ENCODE measurements at places on chromosomes 3 and 15.

GRCh38 chr3:4996771-4997291, 17.6 kb downstream of the BHLHE40 start:
- DNase-seq: no peak

DNA sequence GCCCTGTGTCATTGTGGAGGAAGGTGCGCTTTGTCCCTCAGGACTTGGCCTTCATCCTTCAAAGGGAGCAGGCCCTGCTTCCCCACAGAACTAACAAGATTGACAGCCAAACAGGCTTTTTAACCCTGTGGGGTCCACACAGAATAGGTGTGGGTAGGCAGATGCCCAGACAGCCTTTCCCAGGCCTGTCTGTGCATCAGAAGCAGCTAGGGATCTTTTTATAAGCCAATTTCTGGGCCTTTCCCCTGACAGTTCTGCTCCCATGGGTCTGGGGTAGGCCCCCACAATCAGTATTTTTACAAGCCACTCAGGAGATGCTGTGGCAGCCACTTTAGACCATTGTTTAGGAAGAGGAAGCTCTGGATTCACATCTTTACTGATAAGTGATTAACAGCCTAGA, 69.2 kb downstream of the MRPL46 start:
- DNase-seq: no peak

GRCh38 chr3:42110631-42111030, 19.5 kb downstream of the TRAK1 start:
- DNase-seq: no peak

DNA sequence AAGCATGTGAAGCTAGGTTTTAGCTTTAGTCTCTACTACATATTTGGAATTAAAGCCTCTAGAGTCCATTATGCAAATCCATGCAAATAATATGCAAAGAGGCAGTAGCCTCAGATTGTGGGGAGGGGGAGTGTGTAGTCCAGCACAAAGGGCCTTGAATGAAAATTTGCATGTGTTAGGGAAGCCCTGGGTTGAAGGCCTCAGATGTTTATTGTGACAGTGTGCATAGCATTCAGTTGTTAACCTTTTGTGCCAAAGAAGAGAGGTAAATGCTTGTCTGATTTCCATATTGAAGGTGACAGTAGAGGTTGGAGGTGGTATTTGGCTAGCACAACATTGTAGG, 24.5 kb upstream of the BFSP2 start:
- DNase-seq: no peak

DNA sequence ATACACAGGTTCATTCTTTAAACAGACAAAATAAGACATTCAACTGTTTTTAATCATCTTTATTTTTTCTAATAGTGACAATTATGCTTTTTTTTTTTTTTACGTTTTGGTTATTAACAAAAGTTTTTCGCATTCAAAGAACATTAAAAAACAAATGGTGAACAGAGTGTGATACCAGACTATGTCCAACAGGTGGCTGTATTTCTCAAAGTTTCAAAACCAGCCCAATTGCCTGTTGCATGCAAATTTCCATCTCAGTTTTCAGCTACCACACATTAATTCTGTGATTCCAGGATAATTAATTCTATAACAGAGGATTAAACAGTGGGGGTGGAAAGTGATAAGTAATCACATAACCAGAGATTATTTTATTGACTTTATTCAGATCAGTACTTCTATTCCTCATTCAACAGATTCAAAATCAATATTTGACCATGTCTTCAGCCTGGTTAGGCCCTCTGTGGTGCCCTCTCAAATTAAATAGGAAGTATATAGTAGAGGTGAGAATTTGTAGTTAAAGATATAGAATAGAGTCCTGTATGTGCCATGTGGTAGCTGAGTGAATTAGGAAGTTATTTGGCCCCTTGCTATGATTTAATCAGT, 122.2 kb upstream of the DCBLD2 start:
- DNase-seq: peak; percentile 18

DNA sequence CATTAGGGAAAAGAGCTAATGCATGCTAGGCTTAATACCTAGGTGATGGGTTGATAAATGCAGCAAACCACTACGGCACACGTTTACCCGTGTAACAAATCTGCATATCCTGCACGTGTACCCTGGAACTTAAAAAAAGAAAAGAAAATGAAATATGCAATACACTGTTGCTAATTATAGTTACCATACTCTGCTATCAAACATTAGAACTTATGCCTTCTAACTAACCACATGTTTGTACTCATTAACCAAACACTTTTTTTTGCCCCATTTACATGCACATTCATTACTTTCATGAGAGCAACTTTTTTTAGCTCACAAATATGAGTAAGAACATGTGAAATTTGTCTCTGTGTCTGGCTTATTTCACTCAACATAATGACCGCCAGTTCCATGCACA, 253.1 kb downstream of the CGGBP1 start:
- DNase-seq: no peak

DNA sequence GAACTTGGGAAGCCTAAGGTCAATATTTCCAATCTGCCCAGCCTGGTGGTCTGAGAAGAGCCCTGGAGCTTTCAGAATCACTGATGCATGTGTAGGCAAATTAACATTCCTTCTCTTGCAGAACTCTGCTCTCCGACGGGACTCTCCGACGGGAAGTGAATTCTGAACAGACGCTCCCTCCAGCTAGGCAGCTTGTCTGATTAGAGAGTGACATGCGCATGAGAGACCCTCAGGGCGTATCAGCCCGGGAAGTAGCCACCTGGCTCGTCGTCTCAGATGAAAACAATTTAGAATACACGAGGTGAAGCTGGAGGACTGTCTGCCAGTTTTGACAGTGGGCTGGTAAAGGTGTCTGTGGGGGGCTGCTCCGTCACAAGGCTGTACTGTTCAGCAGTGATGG, 103.1 kb downstream of the DGKG start:
- no peak for DNase-seq

DNA sequence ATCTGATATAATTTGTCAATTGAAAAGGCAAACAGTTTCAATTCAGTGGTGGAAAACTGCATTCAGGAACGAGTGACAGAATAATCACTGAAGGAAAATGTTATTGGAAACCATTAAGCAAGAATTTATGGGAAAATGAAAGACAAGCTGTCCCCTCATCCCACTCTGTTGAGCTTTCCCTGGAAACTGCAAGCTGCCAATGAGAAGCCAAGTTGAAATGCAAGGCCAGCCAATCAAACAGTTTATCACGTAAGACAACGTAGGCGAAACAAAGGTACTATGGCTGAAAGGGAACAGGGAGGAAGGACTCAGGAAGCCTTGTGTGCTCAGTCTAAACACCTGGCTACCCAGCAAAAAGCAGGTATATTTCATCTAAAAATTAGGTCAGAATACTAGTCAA, 187.9 kb upstream of the ATP10A start:
- DNase-seq: no peak

GRCh38 chr15:85330901-85331588, 49.4 kb upstream of the AKAP13 start:
- DNase-seq: peak; percentile 88

- no peak for DNase-seq
These were observed 259.4 kb upstream of the PROK2 start for GRCh38 chr3:72044231-72044855.

- no peak for DNase-seq
These were observed 180.4 kb downstream of the GOLGA8K start for GRCh38 chr15:32222716-32223115.

DNA sequence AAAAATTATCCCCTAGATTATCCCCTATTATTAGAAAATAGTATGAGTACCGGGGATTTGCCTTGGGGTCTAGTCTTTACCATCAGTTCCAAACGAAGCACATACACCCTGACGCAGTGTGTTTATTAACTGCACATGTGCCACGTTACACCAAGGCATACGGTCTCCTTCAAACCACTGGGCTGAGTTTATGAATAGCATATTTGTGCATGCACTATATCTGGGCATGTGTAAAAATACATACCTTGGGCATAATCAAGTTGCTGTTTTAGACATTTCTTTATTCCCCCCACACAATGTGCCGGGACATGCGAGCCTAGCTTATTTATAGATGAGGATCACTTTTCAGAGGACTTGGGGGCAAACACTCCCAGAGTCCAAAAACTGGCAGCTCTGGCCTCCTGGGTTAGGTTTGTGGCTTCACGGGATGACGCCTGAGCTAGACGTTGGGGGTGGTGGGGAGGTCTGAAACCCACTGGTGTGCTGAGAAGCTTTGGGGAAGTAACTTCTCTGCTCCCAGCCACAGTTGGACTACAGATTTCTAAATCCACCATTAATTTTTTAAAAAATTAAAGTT, 16.2 kb downstream of the IGDCC4 start:
- DNase-seq: no peak

All from CD4-positive, CD25-positive, alpha-beta regulatory T cell (primary cell).